Right renal pelvis (tissue), 4 donors: ENCODE measurements at places on chromosomes 3 and 15.

GRCh38 chr3:128942161-128942952 lies 51.5 kb downstream of the CFAP92 start:
- DNase-seq = no peak

DNA sequence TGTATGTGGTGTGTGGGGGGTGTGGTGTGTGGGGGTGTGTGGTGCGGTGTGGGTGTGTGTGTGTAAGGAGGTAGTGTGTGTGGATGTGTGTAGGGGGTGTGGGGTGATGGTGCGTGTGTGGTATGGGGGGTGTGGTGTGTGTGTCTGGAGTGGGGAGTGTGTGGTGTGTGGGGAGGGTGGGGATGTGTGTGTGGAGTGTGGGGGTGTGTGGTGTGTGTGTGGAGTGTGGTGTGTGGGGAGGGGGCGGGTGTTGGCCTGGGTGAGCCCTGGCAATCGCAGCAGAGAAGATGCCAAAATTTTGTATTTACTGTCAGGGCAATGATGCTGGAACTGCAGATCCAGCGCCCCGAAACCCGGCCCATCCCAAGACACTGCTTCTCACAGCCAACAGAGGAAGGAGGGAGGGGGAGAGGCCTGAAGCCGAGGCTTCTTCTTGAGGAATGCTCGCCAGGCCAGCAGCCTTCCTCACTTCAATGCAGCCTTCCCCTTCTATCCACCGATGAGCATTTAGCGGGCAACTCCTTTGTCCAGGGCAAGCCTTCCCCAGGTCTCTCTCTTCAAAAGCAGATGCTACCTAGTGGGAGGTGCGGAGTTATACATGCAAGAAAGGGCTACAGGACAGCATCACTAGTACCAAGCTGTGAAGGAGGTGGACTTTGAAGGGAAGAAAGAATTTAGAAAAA lies 11.9 kb upstream of the SRP14 start:
- DNase-seq = no peak

- DNase-seq = no peak
These were observed 129.9 kb downstream of the XXYLT1 start for GRCh38 chr3:195140816-195141793.

- DNase-seq = no peak
These were observed 2.3 kb upstream of the FEM1B start for GRCh38 chr15:68275165-68275746.

- no peak for DNase-seq
These were observed 51.0 kb upstream of the TJP1 start for GRCh38 chr15:29873264-29873663.

- DNase-seq = no peak
These were observed 1.3 kb downstream of the CAV3 start for GRCh38 chr3:8734908-8735307.

DNA sequence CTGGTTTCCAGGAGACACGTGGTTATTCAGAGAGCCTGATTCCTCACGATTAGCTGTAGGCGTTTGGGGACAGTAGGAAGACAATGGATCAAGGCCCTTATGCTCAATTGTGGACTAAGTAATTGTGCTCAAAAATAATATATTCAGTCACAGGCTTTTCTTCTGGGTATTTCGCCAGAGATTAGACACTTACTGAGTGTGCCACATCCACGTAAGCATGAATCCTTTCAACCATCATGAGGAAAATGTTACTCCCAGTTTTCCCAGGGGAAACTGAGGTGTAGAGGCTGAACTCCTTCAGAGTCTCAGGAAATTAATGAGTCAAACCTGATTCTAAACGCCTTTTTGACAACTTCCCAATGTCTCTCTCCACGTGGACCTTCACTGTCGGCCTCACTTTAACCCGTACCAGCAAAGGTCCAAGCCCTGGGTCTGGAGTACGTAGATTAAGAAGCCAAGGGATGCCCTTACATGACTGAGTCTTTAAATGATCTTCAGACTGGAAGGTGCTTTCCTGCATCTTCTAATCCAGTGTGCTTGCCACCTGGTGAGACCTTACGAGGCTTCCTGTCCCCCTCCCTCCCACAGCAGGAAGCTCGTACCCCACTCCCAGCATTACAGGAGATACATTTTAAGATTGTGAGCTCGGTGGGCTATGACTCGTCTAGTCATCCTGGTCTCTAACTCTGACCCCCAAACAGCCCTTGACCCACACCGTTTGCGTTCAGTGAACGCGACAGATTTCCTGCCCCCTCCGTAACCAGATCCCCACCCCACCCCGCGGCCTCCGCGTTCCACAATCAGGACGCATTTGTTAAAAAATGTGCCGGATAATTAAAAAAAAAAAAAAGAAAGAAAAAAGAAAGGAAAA lies 1.7 kb downstream of the PKM start:
- DNase-seq = no peak

- DNase-seq = no peak
These were observed 321.6 kb upstream of the EPHA3 start for GRCh38 chr3:88785841-88786240.

DNA sequence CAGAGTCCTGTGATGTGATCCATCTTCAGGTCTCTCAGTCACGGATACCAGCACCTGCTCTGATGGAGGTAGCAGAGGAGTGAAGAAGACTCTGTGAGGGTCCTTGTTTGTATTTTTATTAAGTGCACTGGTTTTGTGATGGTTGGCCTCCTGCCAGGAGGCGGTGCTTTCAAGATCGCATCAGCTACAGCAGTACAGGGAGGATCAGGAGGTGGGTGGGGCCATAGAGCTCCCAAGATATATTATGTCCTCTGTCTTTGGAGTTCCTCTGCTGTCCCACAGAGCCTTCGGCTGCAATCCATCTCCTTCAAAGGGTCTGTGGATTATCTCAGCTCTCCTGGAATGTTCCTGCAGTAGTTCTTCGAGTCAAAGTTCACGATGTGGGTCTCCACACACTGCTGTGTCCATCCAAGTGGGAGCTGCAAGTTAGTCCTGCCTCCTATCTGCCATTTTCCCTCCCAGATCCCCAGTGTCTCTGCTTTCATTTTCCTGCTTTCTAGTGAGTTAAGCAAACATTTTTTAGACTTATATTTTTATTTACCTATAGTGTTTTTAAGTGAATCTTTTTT lies 54.7 kb downstream of the TM2D3 start:
- DNase-seq = no peak

DNA sequence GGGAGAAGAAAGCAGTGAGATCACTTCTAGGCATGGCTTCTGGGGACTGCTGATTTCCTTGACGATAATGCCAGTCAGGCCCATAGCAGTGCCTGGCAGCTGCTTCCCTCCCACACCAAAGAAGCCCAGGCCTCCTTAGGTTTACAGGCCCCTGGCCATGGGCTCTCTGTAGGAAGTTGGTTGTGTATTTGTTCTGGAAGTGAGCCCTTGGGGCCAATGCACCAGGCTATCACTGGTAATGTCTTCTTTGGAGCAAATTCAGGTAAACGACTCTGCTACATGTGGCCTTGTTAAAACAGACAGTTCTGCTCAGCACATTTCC lies 89.3 kb downstream of the CCNL1 start:
- DNase-seq = no peak
